ENCODE measurements at places on chromosomes 6 and 20. TPM values are rescaled to one million over a fixed set of nuclear protein-coding genes. Genes with fewer than 3 reads are reported as not detected.

RAB23 gene
- 11.0 TPM for total RNA-seq

ANKEF1 gene
- total RNA-seq, result 5.5 TPM

CCM2L gene
- not detected for total RNA-seq

FAM209A gene
- total RNA-seq, result 0.33 TPM

MEI4 gene
- total RNA-seq, result not detected

OTOR gene
- total RNA-seq, result not detected

OR2H1 gene
- not detected for total RNA-seq

HRH3 gene
- not detected for total RNA-seq

SEMG1 gene
- not detected for total RNA-seq

RAB44 gene
- total RNA-seq, result 0.11 TPM

C6orf58 gene
- total RNA-seq, result not detected

GRM4 gene
- total RNA-seq, result 0.22 TPM

RHAG gene
- not detected for total RNA-seq

PRL gene
- total RNA-seq, result not detected

TP53TG5 gene
- total RNA-seq, result not detected

GHRH gene
- total RNA-seq, result not detected

CCR6 gene
- total RNA-seq, result not detected

TPMT gene
- 7.5 TPM for total RNA-seq

EPHA7 gene
- total RNA-seq, result under 0.01 TPM

F13A1 gene
- not detected for total RNA-seq
